ENCODE measurements at places on chromosomes 5 and 9.

- DNase-seq = no peak
Observed at GRCh38 chr9:134225186-134225585, 60.8 kb upstream of the RNU6ATAC start.

GRCh38 chr9:84593352-84593751 lies 76.2 kb upstream of the NTRK2 start:
- no peak for DNase-seq

- DNase-seq = no peak
Observed at GRCh38 chr5:150140830-150141229, 14.8 kb downstream of the PDGFRB start.

GRCh38 chr5:80920333-80920732 lies 39.8 kb upstream of the RASGRF2 start:
- DNase-seq = no peak

- DNase-seq = no peak
Observed at GRCh38 chr9:85876628-85877027, 64.3 kb upstream of the NAA35 start.

- DNase-seq = no peak
Observed at GRCh38 chr9:118121361-118121760, 417.2 kb downstream of the TLR4 start.
